ENCODE measurements at places on chromosomes 12 and 14.

DNA sequence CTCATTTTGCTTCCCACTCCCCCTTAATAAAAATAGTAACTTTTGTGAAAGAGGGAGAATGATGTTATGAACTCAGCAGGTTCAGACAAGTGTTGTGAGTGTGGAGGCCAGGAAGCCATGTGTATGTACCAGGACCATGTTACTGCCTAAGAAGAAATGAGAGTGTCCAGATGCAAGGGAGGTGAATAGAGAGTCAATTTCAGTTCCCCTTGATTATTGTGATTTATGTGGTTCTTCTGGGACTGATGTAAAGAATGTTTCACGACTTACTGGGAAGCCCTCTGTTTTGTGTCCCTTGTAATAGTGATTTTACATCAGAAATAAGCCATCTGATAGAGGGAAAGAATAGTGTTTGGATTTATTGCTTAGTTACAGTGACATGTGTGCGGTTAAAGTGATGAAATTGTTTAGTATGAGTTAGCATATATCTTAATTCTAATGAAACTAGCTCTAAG lies 32.5 kb downstream of the FBXO34 start:
- no peak for DNase-seq

DNA sequence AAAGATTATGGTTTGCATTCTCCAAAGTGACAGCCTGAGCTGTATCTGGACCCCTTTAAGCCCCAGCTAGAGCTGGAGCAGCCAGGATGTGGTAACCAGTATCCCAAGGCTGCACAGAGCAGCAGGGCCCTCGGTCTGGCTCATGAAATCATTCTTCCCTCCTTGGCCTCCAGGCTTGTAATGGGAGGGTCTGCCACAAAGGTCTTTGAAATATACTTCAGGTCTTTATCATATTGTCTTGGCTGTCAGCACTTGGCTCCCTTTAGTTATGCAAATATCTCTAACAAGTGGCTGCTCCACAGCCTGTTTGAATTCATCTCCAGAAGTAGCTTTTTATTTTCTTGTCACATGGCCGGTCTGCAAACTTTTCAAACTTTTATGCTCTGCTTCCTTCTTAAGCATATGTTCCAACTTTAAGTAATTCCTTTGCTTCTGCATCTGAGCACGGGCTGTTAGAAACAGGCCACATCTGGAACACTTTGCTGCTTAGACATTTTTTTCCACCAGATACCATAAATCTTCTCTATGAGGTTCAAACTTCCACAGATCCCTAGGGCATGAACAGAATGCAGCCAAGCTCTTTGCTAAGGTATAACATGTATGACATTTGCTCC lies 663.4 kb upstream of the MIS18BP1 start:
- DNase-seq = no peak

DNA sequence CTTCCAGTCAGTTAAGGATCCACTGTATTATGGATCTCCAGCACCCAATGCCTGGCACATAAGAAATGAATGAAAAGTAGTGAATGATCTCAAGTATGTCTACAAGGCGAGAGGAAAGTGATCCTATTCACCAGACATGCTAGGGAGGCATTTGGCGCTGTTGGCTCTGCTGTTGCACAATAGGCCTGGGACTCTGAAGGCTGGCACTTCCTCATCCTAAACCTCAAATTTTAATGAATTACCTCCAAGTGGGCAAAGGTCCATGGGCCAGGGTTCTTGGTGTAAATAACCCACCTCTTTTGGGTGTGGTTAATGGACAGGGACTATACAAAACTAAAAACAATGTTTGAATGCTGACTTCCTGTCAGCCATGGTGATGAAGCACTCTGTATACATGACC lies 173.4 kb upstream of the PZP start:
- DNase-seq = no peak

- no peak for DNase-seq
Measured at GRCh38 chr14:86852530-86852929, 1140.5 kb downstream of the GALC start.

- DNase-seq = no peak
Measured at GRCh38 chr14:95222870-95223398, 65.6 kb upstream of the DICER1 start.

DNA sequence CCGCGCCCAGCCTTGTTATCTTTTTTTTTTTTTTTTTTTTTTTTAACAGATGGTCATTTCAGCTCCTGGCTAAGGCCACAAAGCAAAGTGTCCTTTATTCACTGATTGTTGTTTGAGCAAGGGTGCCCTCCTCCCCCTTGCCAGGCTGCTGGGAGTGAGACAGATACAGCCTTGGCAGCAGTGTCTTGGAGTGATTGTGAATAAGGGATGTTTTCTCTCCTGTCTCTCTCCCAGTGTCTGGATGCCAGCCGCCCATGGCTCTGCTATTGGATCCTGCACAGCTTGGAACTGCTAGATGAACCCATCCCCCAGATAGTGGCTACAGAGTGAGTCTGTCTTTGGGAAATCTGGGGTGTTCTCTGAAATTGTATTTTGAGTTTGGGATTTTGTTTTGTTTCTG lies 28.7 kb downstream of the FNTB start:
- DNase-seq = no peak

DNA sequence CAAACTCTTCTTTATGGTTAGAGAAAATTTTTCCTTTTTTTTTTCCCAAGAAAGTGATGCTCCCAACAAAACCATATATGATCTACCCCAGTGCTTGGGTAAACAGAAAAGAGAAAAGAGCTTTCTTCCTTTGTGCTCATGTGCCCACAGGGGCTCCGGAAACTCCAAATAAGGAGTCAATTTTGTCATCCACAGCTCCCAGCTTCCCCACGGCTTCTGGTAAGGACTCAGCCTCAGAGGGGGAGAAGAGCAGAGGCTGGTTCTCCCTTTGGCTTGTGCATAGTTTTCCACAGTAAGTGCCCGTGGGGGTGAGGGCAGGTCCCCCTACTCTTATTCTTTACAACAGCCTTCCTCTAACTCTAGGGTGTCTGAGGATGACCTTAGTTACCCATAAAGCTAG lies 13.3 kb upstream of the RGS6 start:
- no peak for DNase-seq

DNA sequence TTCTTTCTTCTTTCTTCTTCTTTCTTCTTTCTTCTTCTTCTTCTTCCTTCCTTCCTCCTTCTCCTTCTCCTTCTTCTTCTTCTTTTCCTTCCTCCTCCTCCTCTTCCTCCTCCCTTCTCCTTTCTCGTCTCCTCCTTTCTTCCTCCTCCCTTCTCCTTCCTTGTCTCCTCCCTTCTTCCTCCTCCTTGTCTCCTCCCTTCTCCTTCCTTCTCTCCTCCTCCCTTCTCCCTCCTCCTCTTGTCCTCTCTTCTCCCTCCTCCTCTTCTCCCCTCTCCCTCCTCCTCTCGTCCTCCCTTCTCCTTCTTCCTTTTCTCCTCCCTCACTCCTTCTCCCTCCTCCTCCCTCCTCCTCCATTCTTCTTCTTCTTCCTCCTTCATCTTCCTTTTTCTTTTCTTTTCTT lies 44.5 kb downstream of the NUBPL start:
- no peak for DNase-seq

DNA sequence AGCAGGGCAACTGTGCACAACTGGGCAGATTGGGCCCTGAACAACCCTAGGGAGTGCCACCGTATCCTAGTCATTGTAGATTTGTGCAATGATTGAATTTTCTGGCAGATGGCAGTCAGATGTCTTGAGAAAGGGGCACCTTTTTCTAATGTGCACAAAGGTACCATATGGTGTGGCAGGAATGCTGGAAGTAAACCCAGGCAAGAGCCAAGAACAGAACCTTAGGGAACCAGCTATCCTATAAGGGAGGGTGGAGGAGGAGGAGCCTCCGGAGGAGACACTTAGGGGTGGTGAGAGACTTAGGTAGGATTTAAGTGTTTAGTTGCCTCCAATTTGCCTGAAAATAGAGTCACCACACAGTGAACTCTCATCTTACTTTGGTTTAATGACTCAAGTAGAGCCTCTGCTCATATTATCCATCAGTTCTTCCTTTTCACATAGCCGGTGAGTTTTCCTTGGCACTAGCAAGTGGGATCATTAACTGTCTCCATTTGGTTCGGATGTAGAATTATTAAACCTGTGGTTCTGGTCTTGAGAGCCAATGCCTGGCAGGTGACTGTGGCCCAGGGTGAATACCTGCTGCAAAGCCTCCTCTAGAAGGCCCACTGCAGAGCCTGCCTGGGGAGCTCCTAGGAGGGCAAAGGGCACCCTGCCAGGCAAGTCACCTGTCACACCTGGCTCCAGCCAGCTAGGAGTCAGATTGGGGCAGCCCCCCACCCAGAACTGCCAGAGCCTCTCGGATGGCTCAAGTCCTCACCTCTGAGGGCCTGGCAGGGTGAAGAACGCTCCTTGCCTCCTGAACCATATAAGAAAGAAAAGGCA lies 184.4 kb upstream of the HIF1A start:
- no peak for DNase-seq

DNA sequence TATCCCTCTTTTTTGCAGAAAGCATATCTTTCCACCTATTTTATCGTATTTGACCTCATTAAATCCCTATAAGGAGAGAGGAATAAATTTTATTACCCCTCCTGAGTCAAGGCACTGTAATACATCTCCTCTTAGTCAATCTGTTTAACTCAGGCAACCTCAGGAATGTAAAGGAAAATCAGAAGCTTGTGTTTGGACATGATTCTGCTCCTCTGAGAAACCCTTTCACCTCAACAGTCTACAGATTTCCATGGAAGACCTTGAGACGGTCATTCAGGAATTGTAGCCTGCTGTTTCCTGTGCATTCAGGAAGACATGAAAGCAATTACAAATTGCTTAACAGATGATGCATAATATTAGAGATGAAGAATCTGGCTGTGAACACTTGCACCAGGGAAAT lies 360.8 kb downstream of the PAWR start:
- DNase-seq = no peak

- peak; percentile 64 for DNase-seq
Measured at GRCh38 chr14:21997300-21997699, 323.7 kb upstream of the OR4E1 start.

DNA sequence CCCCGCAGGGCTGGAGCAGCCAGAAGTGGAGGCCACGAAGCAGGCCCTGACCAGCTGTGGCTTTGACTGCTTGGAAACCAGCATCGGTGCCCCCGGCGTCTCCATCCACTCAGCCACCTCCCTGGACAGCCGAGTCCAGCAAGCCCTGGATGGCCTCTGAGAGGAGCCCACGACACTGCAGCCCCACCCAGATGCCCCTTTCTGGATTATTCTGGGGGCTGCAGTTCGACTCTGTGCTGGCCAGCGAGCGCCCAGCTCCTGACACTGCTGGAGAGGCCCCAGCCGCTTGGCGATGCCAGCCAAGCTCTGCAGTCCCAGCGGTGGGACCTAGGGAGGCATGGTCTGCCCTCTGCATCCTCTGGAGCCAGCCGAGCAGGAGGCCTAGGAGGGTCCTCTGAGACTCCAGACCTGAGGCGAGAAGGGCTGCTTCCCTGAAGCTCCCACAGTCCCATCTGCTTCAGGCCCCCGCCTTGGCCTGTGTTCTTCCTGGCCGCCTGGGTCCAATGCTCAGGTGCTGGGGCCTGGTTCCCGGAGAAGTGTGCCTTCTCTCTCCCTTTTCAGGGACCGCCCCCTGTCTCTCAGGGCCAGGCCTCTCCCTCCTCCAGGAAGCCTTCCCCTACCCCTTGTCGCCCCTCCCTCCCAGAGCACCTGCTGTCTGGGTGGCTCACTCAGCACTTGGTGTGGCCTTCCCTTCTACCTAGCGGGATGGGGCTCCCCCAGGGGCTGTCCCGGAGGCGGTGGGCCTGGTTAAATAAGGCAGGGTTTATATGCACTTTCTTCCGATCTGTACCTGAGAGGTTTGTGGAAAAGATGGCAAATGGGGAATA lies 23.0 kb downstream of the MVK start:
- no peak for DNase-seq

Data from activated naive CD4-positive, alpha-beta T cell treated with anti-CD3 and anti-CD28 coated beads, Interleukin-2, amount 10 ng/mL, durations not matched to agents 7 days and 5 days (primary cell).